ENCODE measurements at places on chromosomes 1 and 21. TPM values are rescaled to one million over a fixed set of nuclear protein-coding genes. Genes with fewer than 3 reads are reported as not detected.

The STIL gene
- total RNA-seq: 34.4 TPM

DNA sequence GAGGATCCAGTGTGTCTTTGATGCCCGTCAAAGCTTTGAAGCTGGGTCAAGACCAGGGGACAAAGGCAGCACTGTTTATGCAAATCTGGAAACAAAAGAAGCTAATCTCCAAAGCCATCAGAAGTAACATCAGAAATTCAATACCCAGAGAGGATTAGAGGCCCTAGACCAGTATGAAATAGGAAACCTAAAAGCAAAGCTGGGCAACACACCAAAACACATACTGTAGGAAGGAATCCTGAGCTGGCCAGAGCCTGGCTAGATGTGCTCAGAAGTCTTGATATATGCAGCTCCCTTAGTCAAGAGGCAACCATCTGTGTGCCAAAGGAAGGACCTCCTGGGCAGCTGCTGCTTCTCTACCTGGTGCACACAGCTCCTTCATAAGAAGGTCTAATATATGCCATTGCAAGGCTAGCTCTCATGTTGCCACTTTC is 12.3 kb downstream of the COLGALT2 start:
- H3K27me3 ChIP-seq: no peaks in the 10 kb centered on the region
- no peaks in the 10 kb centered on the region for H3K36me3 ChIP-seq
- no peak for DNase-seq

DNA sequence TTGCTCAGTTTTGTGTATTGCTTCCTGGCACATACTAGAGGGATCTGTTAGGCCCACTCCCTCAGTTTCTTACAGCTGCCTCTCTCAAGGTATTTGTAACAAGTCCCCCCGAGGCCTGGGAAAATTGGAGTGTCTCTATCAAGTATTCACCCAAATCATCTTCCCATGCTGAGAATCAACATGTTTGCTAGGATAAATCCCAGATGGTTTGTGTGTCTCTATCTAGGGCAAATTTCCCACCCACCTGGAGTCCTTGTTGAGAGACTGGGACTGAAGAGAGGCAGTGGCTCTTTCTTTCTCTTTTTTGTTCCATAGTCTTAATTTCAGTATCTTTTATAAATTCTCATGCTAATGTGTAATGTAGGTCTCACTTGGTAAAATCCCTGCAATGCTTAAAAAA is 58.0 kb downstream of the OLFM3 start:
- H3K4me1 ChIP-seq: no peaks in the 10 kb centered on the region
- DNase-seq: no peak
- no peak overlapping the region for H3K27ac ChIP-seq
- no peaks in the 10 kb centered on the region for H3K36me3 ChIP-seq

DNA sequence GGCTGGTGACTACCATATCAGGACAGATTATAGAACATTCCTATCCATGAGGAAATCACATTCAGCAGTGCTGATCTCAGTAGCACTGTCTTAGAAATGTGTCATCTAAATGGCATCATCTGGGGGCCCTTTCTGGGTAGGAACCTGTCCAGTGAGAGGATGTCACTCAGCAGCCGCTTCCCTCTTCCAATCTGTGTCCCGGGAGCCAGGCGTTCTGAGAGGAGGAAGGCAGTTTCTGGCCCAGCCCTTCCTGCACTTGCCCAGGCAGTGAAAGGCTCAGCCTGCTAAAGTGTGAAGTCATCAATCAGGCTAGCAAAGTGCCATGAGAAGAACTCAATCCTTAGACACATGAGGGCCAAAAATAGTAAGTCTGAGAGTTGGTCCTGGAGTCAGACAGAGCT is 25.6 kb downstream of the RAB4A start:
- DNase-seq: no peak
- no peaks in the 10 kb centered on the region for H3K4me1 ChIP-seq
- no peak overlapping the region for H3K4me3 ChIP-seq
- H3K36me3 ChIP-seq: peaks cover 17% of the 10 kb centered on the region
- no peak overlapping the region for H3K27ac ChIP-seq

DNA sequence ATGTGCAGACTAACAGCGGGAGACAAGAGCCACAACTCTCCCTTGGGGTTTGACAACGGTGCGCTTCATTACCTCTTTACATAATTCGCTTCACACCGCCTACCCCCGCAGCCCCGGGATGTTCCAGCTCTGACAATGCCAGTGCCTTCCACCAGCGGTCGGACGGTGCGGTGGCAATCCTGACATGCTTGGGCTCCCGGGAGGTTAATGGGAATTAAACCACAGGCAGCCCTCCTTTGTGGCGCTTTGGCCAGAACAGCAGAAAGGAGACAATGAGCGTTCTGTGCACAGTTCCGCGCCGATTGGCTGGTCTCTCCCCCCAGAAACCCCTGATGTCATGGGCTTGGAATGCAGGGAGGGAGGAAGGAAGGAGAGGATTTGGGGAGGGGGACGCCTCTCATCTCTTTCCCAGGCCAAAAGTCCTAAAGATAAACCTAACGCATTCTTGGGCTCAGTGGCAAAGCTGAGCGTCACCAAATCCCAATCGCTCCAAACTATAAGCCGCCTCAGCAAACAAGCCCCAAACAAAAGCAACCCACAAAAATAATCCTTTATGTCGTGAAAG is 1.3 kb downstream of the CNN3 start:
- peak overlapping the region; percentile 86 for H3K4me3 ChIP-seq
- H3K27ac ChIP-seq: peak overlapping the region; percentile 89
- H3K36me3 ChIP-seq: 0 out of 2 replicates have a peak, but pooled peaks cover 6% of the 10 kb centered on the region
- peaks cover 11% of the 10 kb centered on the region for H3K4me1 ChIP-seq
- no peaks in the 10 kb centered on the region for H3K27me3 ChIP-seq

The SYT2 gene
- not detected for total RNA-seq

DNA sequence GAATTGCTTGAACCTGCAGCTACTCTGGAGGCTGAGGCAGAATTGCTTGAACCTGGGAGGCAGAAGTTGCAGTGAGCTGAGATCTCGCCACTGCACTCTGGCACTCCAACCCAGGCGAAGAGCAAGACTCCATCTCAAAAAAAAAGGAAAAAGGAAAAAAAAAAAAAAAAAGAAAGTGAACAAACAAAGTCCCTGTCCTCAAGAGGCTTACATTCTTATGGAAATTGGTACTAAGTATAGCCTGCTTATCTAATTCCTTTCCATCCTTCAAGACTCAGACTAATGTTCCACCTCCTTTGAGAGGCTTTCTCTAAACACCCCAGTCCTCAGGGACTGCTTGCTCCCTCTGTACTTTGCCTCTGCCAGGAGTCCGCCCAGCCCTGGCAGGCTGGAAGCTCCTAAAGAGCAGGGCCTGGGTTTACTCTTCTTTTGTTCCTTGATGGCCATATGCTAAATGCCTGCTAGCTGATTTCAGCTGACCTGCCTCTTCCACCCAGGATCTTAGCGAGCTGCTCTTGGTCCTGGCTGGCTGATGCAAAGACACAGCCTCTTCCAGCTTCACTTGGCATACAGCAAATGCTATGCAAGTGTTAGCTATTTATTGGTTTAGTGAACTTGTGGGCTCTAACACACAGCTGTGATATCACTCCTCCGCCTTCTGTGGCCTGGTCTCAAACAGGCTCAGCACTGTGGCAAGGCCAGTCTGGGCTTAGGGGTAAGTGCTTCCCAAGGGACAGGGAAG is 9.8 kb downstream of the SLC9A1 start:
- H3K27ac ChIP-seq: peak overlapping the region; percentile 43
- no peaks in the 10 kb centered on the region for H3K27me3 ChIP-seq
- peaks cover 58% of the 10 kb centered on the region for H3K4me1 ChIP-seq
- H3K4me3 ChIP-seq: no peak overlapping the region
- DNase-seq: no peak
- H3K36me3 ChIP-seq: no peaks in the 10 kb centered on the region

DNA sequence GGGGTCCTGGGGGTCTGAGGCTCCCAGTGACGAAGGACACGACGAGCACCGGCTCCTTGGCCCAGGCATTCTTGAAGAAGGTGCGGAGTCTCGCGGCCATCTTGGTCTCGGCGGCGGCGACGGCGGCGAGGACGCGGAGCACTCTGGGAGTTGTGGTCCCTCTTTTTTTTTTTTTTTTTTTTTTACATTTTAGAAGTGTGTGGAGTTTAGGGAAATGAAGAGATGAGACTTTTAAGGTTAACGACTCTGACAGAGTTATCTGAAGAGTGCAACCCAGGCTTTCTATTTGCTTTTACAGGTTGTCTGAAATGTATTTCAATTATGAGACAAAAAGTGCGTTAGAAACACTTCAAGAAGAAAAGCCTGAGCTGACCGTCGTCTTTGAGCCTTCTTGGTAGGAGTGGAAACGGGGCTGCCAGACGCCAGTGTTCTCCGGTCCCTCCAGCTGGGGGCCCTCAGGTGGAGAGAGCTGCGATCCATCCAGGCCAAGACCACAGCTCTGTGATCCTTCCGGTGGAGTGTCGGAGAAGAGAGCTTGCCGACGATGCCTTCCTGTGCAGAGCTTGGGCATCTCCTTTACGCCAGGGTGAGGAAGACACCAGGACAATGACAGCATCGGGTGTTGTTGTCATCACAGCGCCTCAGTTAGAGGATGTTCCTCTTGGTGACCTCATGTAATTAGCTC is 9.7 kb downstream of the OR2B11 start:
- H3K4me3 ChIP-seq: peak overlapping the region; percentile 34
- no peaks in the 10 kb centered on the region for H3K4me1 ChIP-seq

DNA sequence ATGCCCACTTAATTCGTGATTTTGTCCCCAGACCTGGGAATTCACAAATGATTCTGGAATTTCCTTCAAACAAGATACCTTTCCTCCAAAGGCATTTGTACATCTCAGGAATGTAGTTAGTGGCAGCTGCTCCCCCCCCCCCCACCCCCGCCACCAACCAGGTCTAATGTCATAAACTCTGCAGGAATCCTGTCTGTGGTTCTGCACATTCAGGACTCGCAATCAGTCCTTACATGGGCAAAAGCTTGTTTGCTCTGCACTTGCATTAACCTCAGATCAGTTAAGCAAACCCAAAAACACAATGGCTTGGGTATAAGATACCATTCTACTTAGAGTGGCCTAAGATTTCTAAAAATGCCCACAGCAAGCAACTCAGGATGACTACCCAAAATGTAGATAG is 143.8 kb downstream of the TGFB2 start:
- H3K4me1 ChIP-seq: peaks cover 30% of the 10 kb centered on the region
- no peak overlapping the region for H3K4me3 ChIP-seq
- no peaks in the 10 kb centered on the region for H3K27me3 ChIP-seq
- H3K27ac ChIP-seq: no peak overlapping the region

The KCNJ6 gene
- not detected for total RNA-seq

DNA sequence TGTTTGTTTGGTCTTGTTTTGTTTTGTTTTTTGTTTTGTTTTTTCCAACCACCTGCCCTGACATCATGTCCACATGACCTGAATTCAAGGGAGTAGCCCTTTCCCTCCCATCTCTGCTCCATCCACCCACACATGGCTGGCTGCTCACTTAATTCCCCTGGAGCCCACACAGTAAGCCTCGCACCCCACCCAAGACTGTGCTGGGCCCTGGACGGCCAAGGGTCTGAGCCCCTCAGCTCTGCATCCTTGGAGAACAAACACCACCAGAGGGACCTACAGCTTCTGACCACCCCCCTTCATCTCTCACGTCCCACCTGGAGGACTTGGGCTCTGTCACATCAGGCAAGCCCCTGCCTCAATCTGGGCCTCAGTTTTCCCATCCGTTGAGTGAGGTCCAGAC is 39.1 kb downstream of the MATN1 start:
- H3K27me3 ChIP-seq: no peaks in the 10 kb centered on the region
- H3K27ac ChIP-seq: no peak overlapping the region

- no peaks in the 10 kb centered on the region for H3K27me3 ChIP-seq
- DNase-seq: no peak
- H3K27ac ChIP-seq: no peak overlapping the region
These were observed 3.9 kb downstream of the NHLH1 start for GRCh38 chr1:160370561-160371345.

GRCh38 chr1:8109216-8109615 is 83.1 kb upstream of the ERRFI1 start:
- H3K36me3 ChIP-seq: no peaks in the 10 kb centered on the region
- no peak overlapping the region for H3K27ac ChIP-seq
- DNase-seq: no peak
- H3K4me1 ChIP-seq: peaks cover 29% of the 10 kb centered on the region
- H3K4me3 ChIP-seq: no peak overlapping the region
- no peaks in the 10 kb centered on the region for H3K27me3 ChIP-seq

DNA sequence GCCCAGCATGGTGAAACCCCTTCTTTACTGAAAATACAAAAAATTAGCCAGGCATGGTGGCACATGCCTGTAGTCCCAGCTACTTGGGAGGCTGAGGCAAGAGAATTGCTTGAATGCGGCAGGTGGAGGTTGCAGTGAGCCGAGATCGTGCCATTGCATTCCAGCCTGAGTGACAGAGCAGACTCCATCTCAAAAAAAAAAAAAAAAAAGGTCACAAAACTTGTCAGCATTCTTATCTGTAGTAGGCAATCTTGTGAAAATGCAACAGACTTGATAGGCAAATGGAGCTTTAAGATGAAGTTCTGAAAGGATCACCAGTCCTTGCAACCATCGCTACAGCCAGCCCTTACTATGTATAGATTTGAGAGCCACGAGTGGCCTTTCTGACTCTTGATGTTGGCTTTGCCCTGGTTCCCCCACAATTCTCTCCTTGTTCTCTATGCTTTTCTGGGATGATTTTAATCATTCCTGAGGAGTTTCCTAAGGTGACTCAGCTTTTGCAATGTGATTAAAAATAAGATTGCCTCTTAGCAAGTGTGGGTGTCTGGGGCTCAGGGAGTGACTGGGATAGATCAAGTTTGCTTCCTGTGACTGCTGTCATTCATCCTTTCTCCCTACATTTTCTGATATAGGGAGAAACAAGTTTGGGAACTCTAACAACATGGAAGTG is 7.1 kb upstream of the MAP1LC3C start:
- DNase-seq: no peak
- no peak overlapping the region for H3K27ac ChIP-seq
- H3K4me3 ChIP-seq: no peak overlapping the region

The CNIH3 gene
- total RNA-seq: 1.8 TPM

DNA sequence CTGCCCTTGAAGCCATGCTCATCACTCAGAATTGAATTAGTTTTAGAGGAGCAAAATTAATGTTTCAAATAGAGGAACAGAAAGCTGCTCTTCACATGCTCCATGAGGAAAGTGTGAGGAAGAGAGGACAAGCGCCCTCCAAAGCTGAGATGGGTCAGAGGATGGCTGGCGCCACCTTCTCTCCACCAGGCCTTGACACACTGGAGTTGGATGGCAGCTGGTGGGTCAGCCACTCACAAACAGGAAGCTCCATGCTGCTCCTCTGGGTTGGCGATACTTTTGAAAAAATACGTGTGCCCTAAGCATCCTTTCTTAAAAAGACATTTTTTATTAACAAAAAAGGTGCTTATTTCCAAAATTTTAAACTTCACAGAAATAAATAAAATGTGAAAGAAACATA is 3.1 kb upstream of the CD2 start:
- no peak overlapping the region for H3K27ac ChIP-seq
- H3K4me3 ChIP-seq: no peak overlapping the region
- no peaks in the 10 kb centered on the region for H3K27me3 ChIP-seq
- no peaks in the 10 kb centered on the region for H3K4me1 ChIP-seq
- H3K36me3 ChIP-seq: no peaks in the 10 kb centered on the region

GRCh38 chr1:155729031-155729898 is 40.4 kb downstream of the DAP3 start:
- H3K4me3 ChIP-seq: no peak overlapping the region
- peaks cover 46% of the 10 kb centered on the region for H3K36me3 ChIP-seq
- H3K4me1 ChIP-seq: no peaks in the 10 kb centered on the region
- peak overlapping the region; percentile 18 for H3K27ac ChIP-seq
- H3K27me3 ChIP-seq: no peaks in the 10 kb centered on the region
